ENCODE measurements at places on chromosomes 5 and 9.

DNA sequence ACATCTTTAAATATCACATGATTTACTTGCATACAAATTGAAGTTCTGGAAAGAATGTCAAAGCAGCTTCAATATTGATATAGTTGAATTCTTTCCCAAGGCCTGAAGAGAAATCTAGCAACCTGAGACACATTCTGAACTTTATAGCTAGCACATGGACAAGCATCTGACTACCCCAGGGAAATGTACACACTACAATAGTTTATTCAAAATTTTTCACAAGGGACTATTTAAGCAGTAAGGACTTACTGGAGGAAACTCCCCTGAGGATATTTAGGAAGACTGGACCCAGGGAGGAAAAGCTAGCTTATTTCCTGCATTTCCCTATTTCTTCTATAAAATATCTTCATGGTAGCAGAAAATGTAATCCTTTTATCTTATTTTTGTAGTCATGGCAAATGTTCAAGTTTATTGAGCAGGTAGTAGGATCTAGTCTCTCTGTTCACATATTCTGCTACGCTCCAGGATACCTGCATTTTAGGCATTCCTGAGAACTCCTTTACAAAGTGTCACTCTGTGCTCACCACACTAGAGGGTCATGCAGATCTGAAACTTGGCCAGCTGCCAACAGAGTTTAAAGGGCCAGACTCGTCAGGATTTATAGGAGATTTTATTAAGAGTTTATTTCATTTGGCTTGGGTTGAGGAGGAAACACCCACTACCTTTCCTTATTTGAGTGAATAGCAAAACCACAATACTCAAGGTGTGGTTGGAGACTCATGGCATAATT is 348.4 kb upstream of the FTMT start:
- DNase-seq: no peak

GRCh38 chr5:160506006-160507004 is 84.7 kb downstream of the PTTG1 start:
- DNase-seq: no peak

- DNase-seq: no peak
Measured at GRCh38 chr9:99112750-99113413, 8.0 kb downstream of the TGFBR1 start.

DNA sequence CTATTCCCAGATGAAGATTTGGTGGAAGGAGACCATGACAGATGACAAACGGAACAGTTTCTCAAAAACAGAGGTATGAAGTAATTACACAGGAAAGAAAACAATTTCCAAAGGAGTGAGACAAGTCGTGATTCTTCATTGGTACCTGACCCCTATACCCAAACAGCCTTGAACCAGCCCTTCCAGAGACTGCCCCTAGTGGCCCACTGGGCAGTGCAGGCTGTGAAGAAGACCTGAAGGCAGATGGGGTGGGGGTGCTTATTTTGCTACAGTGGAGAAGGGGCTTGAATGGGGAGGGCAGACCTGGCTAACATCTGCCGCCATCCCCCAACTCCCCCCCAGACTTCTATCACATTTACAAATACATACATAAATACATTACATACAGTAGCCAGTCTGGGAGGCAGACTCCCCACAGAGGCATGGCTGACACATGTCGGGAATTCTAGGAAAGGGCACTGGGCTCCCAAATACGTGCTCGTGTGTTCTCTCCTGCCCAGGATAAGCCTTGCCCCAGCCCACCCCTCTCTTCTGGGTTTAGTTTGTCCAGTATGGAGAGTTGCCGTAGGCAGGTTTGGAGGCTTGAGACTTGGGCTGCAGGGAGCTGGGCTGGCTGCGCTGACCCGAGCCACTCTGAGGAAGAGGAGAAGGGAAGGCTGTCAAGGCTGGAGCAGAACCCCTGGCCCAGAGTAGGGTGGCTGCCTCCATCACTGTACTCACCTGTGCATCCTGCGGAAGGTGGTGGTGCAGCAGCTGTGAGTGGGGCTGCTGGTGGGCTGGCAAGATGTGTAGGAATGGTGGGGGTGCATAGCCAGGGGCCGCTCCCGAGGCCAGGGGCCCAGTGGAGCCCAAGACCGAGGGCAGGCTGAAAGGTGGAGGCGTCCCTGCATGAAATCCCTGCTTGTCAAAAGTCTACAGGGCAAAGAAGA is 105.3 kb downstream of the UBE2R2 start:
- DNase-seq: peak; percentile 30

GRCh38 chr9:347667-348292 is 133.1 kb downstream of the DOCK8 start:
- DNase-seq: peak; percentile 7

DNA sequence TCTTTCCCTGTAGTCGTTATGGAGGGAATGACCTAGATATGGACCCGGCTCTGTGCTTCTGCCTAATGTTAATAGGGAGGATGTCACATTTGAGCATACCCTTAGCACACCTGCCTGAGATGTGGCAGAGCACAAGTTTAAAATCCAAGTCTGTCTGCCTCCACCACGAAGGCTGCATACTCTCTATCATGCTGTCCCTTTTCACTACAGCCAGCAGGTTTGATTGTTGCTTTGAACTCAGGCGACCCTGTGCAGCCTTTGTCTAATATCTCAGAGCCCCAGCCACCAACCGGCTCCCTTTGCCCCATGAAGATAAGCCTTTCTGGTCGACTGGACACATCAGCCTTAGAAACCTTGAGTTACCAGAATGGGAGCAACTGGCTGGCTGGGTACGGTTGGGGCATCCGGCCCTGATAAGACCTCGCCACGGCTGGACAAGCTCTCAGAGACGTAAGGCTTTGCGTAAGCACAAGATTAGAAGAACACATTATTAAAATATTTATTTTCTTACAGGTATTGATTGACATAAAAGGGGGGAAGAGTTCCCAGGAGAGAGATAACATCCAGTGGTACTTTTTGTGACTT is 222.0 kb upstream of the TRIM32 start:
- DNase-seq: no peak

GRCh38 chr9:136229096-136230065 is 16.2 kb downstream of the QSOX2 start:
- no peak for DNase-seq

GRCh38 chr9:6605202-6605601 is 40.3 kb downstream of the GLDC start:
- DNase-seq: no peak

DNA sequence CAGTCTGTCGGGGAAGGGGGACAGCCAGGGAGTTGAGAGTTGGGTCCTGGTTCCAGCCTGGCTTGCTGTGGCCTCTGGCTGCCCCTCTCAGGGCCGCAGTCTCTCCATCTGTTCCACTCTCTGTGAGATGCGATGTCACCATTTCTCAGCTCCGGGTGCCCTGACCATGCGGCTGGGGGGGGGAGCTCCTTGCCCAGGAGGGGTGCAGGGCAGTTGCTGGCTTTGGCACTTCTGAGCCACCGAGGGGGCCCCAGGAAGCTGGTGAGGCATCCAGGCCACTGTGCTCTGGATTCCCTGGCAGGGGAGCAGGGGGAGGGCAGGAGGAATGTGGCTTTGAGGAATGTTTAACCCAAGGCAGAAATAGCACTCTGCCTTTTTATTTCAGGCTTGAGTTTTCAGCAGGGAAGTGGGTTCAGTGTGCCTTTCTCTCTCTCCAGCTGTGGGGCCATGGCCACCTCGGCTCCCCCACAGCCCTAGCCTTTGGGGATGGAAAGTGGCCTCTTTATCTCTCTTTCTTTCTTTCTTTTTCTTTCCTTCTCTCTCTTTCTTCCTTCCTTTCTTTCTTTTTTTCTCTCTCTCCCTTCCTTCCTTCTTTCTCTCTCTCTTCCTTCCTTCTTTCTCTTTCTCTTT is 11.0 kb downstream of the NCS1 start:
- DNase-seq: peak; percentile 73

DNA sequence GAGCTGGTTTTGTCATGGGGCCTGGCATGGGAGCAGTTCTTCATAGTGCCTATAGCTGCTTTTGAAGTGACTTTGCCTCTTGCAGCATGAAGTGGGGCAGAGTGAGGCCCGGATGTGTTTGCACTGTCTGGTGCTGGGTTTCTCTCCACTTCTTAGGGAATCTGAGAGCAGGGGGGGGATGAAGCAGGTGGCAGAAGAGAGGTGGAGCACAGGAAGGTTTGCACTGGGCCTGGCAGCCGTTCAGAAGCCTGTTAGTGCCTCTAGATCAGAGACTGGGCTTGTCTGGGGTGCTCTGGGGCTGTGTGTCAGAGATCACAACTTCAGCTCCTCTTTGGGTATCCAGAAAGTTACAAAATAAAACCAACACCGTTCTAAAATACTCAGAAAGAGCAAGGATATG is 18.4 kb downstream of the USP20 start:
- no peak for DNase-seq

GRCh38 chr5:139164020-139164419 is 34.1 kb downstream of the SIL1 start:
- no peak for DNase-seq

DNA sequence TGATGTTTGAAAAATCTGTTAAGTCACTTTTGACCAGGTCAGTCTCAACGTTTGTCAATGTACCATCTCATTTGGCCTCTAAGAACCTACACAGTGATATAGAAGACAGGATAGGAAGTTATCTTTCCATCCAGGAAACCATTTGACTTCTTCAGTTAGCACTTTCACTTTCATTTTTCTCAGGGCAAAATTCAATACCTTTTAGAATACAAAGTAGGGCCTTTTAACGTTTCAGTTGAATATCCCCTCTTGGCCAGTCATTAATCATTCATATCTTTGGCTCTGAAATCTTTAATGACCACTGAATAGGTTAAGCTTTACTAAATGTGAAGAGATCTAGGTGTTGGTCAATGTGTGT is 101.1 kb upstream of the GNAQ start:
- no peak for DNase-seq

- peak; percentile 28 for DNase-seq
Measured at GRCh38 chr5:80204808-80205614, 50.8 kb downstream of the SERINC5 start.

GRCh38 chr9:138112791-138113600 is 235.4 kb downstream of the CACNA1B start:
- DNase-seq: no peak

DNA sequence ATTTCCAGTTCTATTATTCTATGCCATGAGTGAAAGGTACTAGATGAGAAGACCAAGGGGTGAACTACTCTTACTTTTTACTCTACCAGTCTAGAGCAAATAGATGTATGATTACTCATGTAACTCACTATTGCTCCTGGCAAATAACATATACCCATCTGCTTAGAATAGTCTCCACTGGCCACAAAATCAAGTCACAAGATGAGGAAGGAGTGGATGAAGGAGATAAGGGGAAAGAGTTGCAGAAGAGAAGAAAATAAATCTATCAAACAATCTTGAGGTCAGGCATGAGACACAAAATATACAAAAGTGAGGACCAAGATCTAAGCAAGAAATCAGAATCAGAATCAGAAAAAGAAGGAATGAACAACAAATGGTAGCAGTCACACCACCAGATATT is 13.7 kb upstream of the NR4A3 start:
- DNase-seq: no peak

GRCh38 chr9:13957089-13957488 is 356.9 kb downstream of the NFIB start:
- DNase-seq: no peak

GRCh38 chr5:124948754-124949275 is 202.4 kb upstream of the ZNF608 start:
- DNase-seq: no peak

DNA sequence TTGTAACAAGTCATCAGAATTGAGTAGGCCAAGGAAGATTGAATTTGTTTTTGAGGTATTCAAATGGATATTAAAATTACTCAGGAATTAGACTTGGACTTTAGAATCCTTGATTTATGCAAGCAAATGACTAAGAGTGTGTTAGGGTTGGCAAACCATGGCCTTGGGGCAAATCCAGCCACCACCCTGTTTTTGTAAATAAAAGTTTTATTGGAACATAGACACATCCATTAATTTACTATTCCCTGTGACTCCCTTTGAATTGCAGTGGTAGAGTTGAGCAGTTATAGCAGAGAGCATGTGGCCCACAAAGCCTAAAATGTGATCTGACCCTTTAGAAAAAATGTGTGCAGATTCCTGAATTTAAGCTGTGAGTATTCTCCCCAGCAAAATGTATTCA is 115.6 kb downstream of the WDR70 start:
- DNase-seq: no peak

GRCh38 chr5:34436761-34437501 is 219.2 kb upstream of the RAI14 start:
- DNase-seq: no peak

GRCh38 chr9:86974421-86974820 is 27.1 kb upstream of the GAS1 start:
- no peak for DNase-seq

GRCh38 chr9:133359399-133360175 is 3.2 kb downstream of the SURF2 start:
- DNase-seq: peak; percentile 67

GRCh38 chr5:62909326-62909725 is 330.7 kb downstream of the LRRC70 start:
- DNase-seq: no peak

- no peak for DNase-seq
Measured at GRCh38 chr5:14906628-14907027, 35.0 kb upstream of the ANKH start.

DNA sequence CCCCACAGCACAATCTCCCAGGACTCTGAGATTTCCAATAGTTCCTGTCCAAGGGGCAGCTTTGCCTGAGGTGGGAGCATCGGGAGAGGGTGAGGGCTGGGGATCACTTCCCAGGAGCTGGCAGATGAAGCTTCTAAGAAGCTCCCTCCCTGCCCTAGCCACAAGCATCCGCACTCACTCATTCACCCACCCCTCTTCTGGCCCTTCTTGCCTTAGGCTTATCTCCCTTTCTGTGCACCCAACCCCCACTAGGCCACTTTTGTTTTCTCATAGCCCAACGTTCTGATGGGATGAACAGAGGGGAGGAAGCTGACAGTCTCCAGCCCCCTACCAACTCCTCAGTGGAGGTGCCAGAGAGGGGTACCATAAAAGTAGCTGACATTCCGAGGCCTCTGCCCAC is 3.7 kb upstream of the PCDH1 start:
- DNase-seq: no peak

DNA sequence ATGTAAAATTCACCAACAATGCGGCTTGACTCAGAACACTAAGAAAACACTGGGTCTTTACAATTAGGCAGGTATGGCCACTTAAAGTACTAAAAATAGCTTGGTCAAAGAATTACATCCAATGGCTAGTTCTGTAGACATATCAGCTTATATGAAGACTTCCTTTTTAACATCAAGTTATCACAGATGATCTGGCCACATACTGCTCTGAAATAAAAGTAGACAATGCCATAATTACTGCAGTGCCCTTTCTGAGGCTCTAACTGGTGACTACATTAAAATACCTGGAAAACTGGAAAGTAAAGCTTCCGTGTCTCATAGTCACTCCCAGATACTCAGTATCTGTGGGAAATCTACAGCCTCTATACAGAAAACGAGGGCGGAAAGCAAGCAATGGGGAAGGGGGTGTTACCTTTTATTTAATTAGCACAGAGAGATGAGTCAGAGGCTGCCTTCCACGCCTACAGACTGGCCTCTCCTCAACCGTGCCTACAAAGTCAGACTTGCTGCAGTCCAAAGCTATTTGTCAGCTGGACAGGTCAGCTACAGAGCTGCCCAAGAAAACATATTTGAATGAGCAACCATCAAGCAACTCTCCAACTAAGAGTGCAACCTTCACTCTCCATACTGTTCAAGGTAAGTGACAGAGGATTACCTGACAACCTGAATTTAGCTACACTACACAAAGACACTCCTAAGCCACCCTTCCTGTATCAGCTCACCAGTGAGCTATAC is 8.7 kb downstream of the SERINC5 start:
- DNase-seq: no peak
